ENCODE measurements at places on chromosomes 2 and 18.

DNA sequence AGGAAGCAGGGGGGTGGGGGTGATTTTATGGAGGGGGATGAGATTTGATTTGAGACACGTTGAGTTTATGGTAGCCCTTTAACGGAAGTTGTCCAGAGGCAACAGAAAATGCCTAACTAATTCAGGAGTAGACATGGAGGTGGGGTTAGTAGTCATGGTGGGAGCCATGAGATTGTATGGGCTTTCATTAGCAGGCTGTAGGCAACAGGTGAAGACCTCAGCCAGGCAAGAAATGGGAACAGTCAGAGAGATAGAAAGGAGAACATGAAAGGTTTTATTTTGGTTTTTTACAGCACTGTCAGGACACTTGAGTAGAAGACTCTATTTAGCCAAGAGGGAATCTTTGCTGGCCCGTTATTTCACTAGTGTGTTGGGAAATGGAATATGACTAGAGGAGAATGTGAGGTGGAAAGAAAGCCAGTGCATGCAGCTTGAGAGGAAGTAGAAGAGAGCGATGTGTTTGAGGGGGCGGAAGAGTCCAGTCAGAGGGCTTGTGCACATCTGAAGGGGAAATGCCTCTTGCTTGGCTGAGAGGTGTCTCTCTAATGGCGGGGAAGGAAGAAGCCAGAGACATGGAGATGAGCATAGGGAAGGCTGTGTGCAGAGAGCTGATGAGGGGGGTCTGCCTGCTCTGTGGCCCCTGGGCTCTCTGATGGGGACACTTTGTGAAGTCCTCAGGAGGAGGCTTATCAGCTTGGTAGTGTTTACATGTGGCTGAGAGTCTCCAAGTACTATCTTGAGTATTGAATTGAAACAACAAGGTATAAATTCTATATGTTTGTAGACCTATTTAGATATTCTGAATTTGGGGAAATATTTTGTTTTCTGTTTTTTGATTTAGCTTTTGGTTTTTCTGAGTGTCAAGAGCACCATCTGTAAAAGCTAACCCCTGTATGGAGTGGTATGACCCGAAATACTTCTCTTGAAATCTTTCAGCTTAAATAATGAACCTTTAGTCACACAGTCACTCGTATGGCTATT lies 66.9 kb upstream of the ITM2C start:
- DNase-seq: no peak

DNA sequence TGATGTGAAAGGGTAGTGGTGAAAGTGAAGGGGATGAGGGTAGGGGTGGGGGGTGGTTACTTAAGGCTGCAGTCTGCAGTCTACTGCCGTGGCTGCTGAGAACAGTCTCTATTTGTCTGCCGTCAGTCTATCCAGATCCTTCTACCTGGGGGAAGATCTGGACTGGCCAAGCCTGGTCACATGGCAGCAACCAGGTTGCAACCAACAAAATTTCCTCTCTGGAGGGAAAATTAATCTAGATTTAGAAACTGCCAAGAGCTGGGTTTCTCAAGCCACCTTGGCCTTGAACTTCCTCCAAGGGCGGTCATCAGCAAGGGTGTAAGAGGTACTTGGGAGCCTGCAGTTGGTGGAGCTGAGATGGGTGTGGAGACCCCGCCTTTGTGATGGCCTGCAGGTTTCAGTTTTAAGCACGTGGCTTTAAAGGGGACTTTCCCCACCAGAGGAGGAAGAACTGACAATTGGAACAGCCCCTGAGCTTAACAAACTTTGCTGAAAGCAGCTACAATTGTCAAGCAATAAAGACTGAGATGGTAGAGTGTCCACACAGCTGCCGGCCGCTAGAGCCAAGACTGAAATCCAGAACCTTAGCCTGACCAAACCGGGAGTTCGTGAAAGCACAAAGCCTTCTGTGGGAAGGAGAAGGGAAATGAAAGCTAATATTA lies 31.4 kb upstream of the KCMF1 start:
- DNase-seq: no peak

- no peak for DNase-seq
Observed at GRCh38 chr2:62568074-62568473, 62.1 kb upstream of the TMEM17 start.

- no peak for DNase-seq
Observed at GRCh38 chr2:16186661-16187481, 246.5 kb downstream of the MYCN start.

GRCh38 chr2:10265329-10266132 lies 37.2 kb upstream of the HPCAL1 start:
- no peak for DNase-seq

- no peak for DNase-seq
Observed at GRCh38 chr18:33812186-33812585, 234.2 kb downstream of the ASXL3 start.

- no peak for DNase-seq
Observed at GRCh38 chr18:31419457-31419932, 28.0 kb upstream of the DSG3 start.

DNA sequence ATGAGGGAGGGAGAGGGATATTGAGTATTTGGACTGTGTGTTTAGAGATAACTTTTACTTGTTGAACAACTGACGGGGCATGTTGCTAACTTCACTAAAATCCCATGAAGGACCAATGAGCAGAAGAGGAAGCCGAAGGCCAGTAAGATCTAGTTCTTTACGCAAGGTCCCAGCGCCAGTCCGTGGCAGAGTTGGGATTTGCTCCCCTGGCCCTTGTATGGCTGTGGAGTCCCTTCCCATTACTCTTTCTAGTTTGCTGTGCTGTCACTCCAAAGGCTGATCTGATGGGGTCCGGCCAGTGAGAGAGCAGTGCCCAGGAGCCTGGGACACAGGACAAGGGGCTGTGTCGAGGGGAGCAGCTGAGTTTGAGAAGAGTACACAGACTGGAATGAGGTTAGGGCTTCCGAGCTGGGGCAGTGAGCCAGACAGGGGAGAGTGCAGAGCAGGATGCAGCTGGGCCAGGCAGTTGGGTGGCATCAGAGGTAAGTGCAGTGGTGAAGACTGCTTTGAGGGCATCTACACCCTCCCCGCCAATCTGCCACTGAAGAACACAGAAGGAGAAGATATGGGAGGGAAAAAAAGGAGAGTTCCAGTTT lies 692.9 kb upstream of the HS6ST1 start:
- no peak for DNase-seq

DNA sequence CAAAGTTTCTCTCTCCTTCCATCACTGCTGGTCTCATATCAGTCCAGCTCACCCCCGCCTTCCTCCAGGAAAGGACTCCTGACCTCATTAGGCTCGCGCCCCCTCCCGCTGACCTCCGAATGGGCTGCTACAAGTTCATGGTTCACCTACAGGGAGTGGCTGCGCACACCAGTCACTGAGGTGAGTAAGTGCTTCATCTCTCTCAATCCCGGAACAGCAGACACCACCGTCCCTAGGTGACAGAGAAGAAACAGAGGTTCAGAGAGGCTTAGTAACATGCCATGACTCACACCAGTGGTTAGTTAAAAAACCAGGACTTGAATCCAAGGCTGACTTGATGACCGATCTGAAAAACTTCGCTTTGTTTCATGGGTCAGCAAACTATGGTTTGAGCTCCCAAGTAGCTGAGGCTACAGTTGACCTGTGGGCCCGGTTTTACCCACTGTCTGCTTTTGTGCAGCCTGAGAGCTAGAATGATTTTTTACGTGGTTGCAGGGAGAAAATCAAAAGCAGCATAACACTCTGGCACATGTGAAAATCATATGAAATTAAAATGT lies 42.0 kb downstream of the ZFP36L2 start:
- no peak for DNase-seq

DNA sequence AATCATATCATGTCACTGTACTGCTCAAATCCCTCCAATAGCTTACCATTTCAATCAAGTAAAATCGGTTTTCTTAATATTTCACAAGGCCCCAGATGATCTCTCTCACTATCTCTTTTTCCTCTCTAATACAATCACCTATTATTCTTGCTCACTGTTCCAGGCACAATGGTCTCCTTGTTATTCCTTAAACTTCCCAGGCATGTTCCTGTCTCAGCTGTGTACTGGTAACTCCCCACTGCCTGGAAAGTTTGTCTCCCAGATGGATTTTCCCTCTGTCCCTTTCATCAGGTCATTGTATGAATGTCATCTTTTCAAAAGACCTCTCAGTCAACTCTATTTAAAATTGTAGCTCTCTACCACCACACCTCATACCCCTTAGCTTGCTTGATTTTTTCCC lies 30.7 kb upstream of the FANCL start:
- DNase-seq: no peak

DNA sequence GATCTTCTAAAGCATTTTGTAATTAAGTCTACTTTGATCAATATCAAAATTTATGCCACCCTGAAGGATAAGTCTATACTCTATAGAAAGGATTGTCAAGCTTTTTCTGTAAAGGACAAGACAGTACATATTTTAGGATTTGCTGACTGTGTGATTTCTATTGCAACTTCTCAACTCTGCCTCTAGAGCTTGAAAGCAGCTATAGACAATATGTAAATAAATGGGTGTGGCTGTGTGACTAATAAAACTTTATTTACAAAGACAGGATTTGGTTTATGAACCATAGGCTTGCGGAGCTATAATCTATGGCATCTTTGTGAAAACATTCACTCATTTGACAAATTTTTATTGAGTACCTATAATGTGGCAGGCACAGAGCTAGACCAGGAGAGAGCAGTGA lies 18.4 kb downstream of the UPP2 start:
- no peak for DNase-seq

DNA sequence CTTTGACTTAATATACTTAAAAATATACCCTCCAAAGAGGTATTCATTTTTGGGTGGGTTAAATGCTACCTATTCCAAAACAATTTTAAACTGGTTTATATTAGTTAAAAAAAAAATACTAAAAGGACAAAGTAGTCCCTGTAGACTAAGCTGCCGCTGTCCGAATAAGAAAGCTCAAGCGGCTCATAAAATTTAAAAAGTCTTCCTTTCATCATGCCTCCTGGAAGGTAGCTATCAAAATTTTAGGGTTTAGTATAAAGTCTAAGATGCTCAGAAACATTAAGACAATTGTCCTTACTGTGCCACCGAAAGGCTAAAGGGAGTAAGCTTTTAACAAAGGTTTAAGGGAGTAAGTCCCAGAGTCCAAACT lies 440 bp upstream of the UGGT1 start:
- no peak for DNase-seq

DNA sequence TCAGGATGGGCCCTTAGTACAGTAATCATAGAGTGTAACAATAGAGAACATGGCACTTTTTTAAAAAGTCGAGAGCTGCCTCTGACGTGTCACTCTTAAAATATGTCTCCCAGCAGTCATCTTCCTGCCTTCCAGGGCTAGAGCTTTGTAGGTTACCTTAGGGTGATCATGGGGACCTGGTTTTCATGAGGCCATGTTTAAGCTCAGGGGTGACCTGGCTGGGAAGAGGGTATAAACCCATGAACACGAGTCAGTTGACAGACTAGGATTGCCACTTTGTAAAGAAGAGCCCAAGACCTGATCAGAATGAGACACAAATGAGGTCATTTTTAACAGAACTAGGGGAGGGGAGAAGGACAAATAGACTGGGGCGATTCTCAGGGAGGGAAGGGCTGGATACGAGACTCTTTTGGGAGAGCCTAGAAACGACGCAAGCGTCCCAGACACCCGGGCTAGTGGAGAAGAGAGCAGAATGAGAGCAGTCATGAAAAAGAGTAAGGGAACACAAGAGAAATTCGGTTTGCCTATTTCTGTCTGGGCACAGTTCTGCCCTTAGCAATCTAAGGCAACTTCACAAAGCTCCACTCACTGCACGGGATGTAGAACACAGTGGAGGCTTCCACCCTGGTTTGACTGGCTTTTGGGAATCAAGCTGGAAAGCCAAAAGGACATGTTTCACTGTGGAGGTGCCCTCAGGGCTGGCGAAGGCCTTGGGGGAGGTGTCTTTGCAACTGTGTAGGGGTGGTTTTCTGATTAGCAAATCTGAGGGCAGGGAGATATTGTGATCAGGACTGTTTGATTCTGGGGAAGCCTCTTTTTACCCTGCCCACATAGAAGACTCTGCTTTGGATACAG lies 1.8 kb upstream of the RAB31 start:
- no peak for DNase-seq

DNA sequence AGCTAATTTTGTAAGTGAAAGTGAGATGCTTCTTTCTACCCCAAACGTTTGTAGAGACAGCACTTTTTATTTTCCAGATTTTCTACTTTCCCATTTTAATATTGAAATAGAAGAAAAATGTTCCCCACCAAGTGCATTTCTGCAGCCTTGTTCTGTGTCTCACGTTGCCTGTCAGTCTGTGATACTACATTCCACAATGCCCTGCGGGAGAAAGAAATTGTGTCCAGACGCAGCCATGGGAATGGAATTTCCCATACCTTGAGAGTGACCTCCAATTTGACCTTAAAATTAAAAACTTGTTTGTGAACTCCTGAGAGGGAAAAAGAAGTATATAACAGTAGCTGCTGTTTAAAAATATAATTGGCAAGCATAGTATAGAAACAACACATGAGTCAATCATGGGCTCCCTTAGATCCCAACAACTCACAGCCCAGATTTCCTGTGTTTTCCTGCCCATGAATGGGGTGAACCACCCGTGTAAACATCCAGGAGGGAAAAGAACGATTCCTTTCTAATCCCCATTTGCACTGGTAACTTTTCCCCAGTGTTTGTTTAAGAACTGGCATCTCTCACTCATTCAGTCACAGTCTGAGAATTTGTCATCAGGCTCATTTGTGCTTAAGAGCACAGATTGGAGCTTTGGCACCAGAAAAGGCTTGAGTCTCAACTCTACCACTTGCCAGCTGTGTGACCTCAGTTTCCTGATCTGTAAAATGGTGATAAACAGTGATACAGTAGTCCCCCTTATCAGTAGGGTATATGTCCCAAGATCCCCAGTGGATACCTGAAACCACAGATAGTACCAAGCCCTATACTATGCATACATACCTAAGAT lies 166.1 kb upstream of the ZNF521 start:
- no peak for DNase-seq

GRCh38 chr18:43571078-43571689 lies 293.9 kb upstream of the SYT4 start:
- DNase-seq: no peak

GRCh38 chr2:70241340-70241739 lies 7.1 kb downstream of the TIA1 start:
- no peak for DNase-seq

DNA sequence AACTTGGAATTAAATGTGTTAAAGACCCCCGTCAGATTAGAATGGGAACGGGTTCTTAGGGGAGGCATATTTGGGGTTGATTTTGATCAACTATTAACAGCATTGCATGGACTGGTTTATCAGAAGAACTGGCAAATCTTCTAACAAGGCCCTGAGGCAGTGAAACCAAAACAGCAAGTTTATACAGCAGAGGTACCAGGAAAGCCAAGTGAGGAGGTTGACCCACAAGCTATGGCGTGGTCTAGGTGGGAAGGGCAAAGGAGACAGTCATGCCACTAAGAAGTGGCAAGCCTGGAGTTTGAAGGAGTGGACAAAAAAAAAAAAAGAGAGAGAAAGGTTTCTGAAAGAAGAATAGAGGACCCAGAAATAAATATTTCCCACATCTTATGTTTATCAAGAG lies 187.0 kb downstream of the MREG start:
- DNase-seq: no peak

Data from NCI-H187 treated with DMSO at 0.1 percent for 48 hours (cell line).